Endothelial cell of coronary artery (primary cell): ENCODE measurements at places on chromosomes 2 and 18. TPM values are rescaled to one million over a fixed set of nuclear protein-coding genes. Genes with fewer than 3 reads are reported as not detected.

RAX gene
- total RNA-seq = not detected in 2 replicates

C2orf78 gene
- total RNA-seq = not detected in 2 replicates

ARHGAP28 gene
- 0.28 and 8.3 TPM in 2 replicates for total RNA-seq

LRRFIP1 gene
- total RNA-seq = 130 and 153 TPM in 2 replicates

PDCD1 gene
- total RNA-seq = not detected in 2 replicates
